Suprapubic skin (tissue), 4 donors: ENCODE measurements at places on chromosomes 5 and 9.

GRCh38 chr5:57695179-57695578 lies 212.6 kb upstream of the ACTBL2 start:
- no peak overlapping the region for H3K4me3 ChIP-seq
- H3K4me1 ChIP-seq = peaks cover 51% of the 10 kb centered on the region
- H3K27me3 ChIP-seq = no peaks in the 10 kb centered on the region
- no peak for DNase-seq
- H3K36me3 ChIP-seq = no peaks in the 10 kb centered on the region
- H3K27ac ChIP-seq = peak overlapping the region; percentile 60

DNA sequence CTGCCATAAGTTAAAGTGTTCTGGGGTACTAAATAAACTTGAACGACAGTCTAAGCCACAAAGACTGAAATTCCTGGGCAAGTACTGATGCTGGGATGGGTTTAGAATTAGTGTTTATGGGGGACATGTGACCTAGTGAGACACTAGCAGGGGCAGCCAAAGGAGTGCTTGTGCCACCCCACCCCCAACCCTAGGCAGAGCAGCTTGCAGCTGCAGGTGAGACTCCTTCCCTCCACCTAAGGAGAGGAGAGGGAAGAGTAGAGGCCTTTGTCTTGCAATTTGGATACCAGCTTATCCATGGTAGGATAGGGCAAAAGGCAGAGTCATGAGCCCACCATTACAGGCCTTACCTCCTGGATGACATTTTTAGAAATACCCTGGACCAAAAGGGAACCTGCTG lies 28.7 kb upstream of the PDE4D start:
- DNase-seq = no peak
- H3K36me3 ChIP-seq = no peaks in the 10 kb centered on the region
- H3K4me3 ChIP-seq = no peak overlapping the region
- no peak overlapping the region for H3K27ac ChIP-seq

DNA sequence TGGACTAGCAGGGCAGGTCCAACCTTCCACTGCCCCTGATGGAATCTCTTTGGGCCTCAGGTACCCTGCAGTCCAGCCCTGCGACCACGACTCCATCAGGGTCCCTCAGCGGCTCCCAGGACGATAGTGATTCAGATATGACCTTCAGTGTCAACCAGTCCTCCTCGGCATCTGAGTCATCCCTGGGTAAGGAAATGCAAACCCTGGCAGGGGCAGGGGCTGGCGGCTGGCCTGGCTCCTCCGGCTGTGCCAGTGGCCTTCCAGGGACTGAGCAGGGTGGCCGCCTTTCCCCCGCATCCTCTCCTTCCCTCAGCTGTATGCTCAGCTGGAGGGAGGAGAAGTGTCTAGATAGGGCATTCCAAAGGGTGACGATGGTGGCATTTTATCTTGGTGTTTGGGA lies 45.0 kb downstream of the NEURL1B start:
- H3K36me3 ChIP-seq = peaks cover 5% of the 10 kb centered on the region
- H3K27me3 ChIP-seq = no peaks in the 10 kb centered on the region
- no peak overlapping the region for H3K4me3 ChIP-seq
- DNase-seq = no peak
- no peak overlapping the region for H3K27ac ChIP-seq

GRCh38 chr5:155850370-155850769 lies 476.6 kb upstream of the SGCD start:
- no peak overlapping the region for H3K4me3 ChIP-seq
- no peaks in the 10 kb centered on the region for H3K36me3 ChIP-seq
- DNase-seq = no peak
- H3K27me3 ChIP-seq = no peaks in the 10 kb centered on the region

DNA sequence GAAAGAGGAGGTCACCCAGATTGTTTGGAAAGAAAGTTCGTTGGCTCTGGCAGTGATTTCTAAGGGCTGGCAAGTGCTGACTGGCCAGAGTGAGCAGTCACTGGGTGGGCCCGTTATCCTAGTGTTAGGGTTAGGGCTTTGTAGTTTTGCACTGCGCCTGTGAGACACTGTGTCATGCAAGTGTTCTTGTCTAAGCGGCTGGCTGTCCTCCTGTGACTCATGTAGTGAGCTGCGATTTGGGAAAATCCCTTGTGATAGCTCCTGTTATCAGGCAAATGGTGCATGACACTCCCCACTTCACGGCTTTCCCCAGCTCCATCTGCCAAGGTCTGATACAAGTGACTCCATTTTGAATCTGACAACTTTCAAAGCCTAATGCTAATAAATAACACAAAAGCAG lies 526.0 kb upstream of the ADAMTS16 start:
- H3K27ac ChIP-seq = no peak overlapping the region
- no peaks in the 10 kb centered on the region for H3K36me3 ChIP-seq
- H3K4me3 ChIP-seq = no peak overlapping the region
- no peaks in the 10 kb centered on the region for H3K4me1 ChIP-seq

GRCh38 chr5:37665889-37666288 lies 174.0 kb downstream of the GDNF start:
- H3K4me3 ChIP-seq = no peak overlapping the region
- no peak overlapping the region for H3K27ac ChIP-seq
- no peaks in the 10 kb centered on the region for H3K27me3 ChIP-seq
- no peak for DNase-seq
- H3K4me1 ChIP-seq = peaks cover 9% of the 10 kb centered on the region

DNA sequence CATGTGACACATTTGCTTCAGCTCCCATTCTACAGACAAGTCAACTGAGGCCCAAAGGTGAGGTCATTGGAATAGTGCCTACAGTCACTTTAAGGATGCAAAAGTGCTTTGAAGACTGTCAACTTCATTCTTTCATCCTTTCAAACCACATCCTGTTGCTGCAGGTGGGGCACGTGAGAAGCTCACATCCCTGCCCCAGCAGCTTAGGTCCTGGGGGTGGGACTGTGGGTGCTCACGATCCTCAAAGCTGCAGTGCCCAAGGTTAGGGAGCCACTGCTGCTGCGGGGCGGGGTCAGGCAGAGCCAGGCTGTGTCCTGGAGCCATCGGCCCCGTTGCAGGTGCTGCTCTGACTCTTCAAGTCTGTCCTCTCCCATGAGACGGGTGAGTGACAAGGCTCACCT lies 57.9 kb upstream of the IER5L start:
- DNase-seq = no peak
- no peak overlapping the region for H3K4me3 ChIP-seq
- H3K4me1 ChIP-seq = peaks cover 8% of the 10 kb centered on the region
- no peaks in the 10 kb centered on the region for H3K36me3 ChIP-seq

DNA sequence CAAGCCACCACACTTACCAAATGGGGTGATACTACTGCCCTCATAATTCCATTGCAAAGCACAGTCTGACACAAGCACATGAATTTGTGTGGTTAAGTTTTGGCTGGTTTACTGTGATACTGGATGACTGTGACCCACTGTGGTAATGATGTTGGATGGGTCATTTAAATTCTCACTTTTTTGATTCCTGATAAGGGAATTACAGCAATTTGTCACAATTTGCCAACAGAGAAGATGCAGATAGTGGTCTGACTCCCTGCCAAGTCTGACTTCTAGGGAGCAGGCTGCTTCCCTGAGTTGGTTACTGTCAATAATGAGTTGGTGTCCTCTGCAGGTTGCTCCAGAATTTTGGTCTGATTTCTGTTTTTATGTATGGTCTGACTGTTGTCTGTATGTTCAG lies 731.9 kb downstream of the MTRR start:
- H3K27me3 ChIP-seq = no peaks in the 10 kb centered on the region
- H3K4me1 ChIP-seq = no peaks in the 10 kb centered on the region
- H3K27ac ChIP-seq = no peak overlapping the region
- no peak overlapping the region for H3K4me3 ChIP-seq
- DNase-seq = no peak
- H3K36me3 ChIP-seq = no peaks in the 10 kb centered on the region

GRCh38 chr5:7372399-7372798 lies 23.5 kb upstream of the ADCY2 start:
- H3K27me3 ChIP-seq = no peaks in the 10 kb centered on the region
- DNase-seq = no peak
- H3K36me3 ChIP-seq = no peaks in the 10 kb centered on the region
- no peak overlapping the region for H3K27ac ChIP-seq
- no peak overlapping the region for H3K4me3 ChIP-seq
- no peaks in the 10 kb centered on the region for H3K4me1 ChIP-seq

- H3K36me3 ChIP-seq = no peaks in the 10 kb centered on the region
- no peak overlapping the region for H3K4me3 ChIP-seq
- H3K27ac ChIP-seq = no peak overlapping the region
- no peaks in the 10 kb centered on the region for H3K27me3 ChIP-seq
- DNase-seq = no peak
Observed at GRCh38 chr9:8362250-8362649, 562.7 kb upstream of the DMAC1 start.

GRCh38 chr5:163916861-163917260 lies 411.4 kb downstream of the MAT2B start:
- DNase-seq = no peak
- no peaks in the 10 kb centered on the region for H3K36me3 ChIP-seq
- H3K4me3 ChIP-seq = no peak overlapping the region

DNA sequence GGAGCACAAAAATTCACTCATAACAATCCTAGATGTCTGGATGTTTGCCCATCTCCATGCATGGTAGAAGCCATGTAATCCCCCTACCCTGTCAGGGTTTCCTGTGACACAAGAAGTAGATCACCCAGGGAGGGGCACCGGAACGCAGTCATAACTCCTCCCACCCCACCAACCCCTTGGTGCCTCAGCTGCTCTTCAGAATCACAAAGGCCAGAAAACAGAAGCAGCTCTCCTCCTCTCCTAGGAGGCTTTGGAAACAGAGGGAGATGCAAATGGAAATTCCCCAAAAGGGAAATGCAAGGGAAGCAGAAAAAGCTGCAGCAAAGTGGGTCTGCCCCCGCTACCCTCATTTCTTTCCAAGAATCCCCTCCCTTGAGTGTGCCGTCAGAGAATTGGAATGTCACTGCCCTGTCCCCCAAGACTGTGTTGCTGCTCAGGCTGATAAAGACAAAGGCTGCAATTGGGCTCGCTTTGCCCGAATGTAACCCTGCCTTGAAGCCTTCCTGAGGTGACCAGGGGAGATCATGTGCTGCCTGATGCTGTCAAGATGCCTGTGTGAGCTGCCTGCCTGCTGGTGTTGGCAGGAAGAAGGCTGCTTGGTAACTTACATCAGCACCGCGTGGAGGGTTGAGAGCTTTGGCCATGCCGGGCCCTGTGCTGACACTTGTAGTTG lies 65.5 kb upstream of the ABCA1 start:
- H3K27me3 ChIP-seq = no peaks in the 10 kb centered on the region
- no peak overlapping the region for H3K4me3 ChIP-seq
- peak overlapping the region; percentile 97 for H3K27ac ChIP-seq
- H3K4me1 ChIP-seq = peaks cover 43% of the 10 kb centered on the region
- no peaks in the 10 kb centered on the region for H3K36me3 ChIP-seq
- DNase-seq = peak; percentile 92

DNA sequence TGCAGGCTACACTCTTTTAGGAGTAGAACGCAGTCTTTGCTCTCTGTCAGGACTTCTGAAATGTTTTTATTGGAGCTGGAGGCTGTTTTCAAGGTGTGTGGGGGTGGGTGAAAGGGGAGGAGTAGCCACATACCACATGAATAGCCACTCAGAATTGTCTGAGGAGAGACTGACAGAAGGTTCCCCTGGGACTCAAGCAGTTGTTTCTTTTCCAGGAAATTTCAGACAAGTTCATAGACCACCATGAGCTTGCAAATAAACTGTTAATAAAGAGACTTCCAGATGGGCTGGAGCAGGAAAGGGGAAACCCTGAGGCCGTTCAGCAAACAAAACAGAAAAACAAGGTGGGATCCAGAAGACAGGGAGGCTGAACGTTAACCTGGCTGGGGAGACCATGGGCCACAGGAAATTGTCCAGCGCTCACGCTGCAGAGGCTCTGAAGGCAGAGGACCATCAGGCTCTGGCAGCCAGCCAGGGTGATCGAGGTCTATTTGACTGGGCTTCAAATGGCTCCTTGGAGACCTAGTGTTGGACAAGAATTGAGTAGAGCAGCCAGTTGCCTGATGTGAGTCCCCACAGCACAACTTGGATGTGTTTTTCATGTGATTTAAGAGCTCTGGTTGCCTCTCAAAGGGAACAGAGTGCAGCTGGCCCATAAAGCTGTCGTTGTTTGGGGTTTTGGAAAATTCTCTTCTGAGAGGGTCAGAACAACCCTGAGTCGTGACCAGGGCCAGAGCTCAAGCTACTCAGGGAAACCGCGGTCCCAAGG lies 159.2 kb upstream of the RAI14 start:
- peaks cover 30% of the 10 kb centered on the region for H3K4me1 ChIP-seq
- no peak for DNase-seq
- H3K27me3 ChIP-seq = no peaks in the 10 kb centered on the region

- no peak for DNase-seq
- no peaks in the 10 kb centered on the region for H3K4me1 ChIP-seq
- no peaks in the 10 kb centered on the region for H3K27me3 ChIP-seq
- H3K27ac ChIP-seq = no peak overlapping the region
- no peaks in the 10 kb centered on the region for H3K36me3 ChIP-seq
Observed at GRCh38 chr5:84059672-84060071, 325.0 kb downstream of the EDIL3 start.

DNA sequence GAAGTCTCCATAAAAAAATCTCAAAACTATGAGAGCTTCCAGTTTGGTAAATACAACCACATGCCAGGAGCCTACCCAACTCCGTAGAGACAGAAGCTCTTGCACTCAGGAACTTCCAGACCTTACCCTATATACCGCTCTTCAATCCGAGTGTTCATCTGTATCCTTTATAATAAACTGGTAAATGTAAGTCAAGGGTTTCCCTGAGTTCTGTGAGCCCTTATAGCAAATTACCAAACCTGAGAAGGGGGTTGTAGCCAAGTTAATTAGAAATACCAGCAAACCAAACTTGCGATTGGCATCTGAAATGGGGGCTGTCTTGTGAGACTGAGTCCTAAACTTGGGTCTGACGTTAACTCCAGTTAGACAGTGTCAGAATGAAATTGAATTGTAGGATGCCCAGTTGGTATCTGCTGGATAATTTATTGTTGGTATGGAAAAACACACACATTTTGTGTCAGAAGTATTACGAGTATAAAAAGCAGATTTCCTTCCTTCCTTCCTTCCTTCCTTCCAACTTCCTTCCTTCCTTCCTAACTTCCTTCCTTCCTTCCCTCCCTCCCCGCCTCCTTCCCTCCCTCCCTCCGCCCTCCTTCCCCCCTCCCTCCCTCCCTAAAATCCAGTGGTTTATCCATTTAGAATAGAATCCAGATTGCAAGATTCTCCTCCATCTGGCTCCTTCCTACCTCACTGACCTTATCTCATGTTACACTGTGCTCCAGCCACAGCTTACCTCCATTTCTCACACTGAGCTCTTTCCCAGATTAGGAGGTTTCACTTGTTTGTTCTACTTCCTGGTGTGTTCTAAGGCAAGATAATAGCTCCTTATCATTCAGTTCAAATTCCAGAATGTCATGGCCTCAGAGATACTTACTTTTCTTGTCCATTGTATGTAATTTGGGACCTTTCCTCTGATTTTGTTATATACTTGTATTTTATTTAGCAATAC lies 196.7 kb downstream of the WDR70 start:
- no peak for DNase-seq
- no peaks in the 10 kb centered on the region for H3K36me3 ChIP-seq
- no peak overlapping the region for H3K4me3 ChIP-seq
- H3K27ac ChIP-seq = no peak overlapping the region
- H3K27me3 ChIP-seq = no peaks in the 10 kb centered on the region
